ENCODE measurements at places on chromosomes 2 and 18.
A peak's percentile ranks its signal among the peaks of the same experiment; 100 is the strongest.

DNA sequence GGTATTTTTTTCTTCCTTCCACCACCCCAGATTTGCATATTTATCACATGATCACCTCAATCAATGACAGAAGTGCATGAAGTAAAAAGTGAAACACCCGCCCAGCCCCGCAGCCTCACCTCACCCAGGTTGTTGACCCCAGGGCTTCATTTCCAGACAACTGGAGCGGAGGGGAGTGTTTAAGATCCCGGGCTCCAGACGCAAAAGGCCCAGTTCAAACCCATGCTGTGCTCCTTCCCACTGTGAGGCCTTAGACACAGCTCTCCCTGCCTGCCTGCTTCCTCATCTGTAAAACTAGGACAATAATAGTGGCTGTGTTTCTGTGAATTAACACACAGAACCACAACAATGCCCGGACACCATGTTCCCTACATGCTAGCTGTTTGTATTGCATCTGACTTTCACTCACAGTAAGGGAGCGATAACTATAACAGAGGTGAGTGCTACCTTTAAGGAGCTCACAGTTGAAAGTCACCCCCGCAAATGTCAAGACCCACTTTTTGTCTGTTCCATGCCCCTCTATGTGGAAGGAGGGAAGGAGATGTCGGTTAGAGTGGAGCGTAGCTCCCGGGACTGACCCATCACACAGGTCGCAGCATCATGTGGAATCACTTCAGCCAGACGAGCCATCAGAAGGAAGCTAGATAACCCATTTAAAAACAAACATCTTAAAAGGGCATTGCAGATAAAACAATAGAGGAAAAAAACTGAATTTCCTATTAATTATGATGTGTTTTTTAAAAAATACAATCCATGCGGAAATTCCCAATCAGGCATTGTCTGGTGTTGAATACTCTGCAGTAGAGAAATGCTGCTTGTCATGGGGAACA lies 77.5 kb upstream of the DAPL1 start:
- DNase-seq: no peak

- DNase-seq: peak; percentile 62
Observed at GRCh38 chr18:11518788-11519685, 90.4 kb upstream of the SLC35G4 start.

DNA sequence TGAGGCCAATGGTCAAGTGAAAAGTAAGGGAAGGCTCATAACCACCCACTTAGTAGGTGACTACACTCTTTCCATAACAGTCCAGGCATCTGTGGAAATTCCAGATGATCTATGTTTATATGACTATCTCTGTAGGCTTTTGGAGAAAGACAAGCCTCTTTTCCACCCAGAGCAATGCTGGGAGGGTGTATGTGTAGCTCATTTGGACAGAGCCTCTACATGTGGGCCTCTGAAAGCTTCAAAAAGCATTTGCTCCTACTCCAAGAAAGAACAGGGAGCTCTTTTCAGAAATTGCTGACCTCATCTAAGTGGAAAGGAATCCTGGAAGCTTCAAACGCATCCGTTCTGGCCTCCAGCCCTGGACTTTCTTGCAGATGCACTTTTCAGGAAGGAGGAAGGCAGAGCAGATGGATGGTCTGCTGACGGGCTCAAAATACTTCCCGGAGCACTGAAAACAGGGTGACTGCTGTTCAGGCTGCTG lies 308.7 kb downstream of the LRATD1 start:
- no peak for DNase-seq

GRCh38 chr2:45768208-45768607 lies 116.7 kb downstream of the PRKCE start:
- no peak for DNase-seq

- no peak for DNase-seq
Observed at GRCh38 chr2:151114874-151115273, 146.8 kb downstream of the RBM43 start.

DNA sequence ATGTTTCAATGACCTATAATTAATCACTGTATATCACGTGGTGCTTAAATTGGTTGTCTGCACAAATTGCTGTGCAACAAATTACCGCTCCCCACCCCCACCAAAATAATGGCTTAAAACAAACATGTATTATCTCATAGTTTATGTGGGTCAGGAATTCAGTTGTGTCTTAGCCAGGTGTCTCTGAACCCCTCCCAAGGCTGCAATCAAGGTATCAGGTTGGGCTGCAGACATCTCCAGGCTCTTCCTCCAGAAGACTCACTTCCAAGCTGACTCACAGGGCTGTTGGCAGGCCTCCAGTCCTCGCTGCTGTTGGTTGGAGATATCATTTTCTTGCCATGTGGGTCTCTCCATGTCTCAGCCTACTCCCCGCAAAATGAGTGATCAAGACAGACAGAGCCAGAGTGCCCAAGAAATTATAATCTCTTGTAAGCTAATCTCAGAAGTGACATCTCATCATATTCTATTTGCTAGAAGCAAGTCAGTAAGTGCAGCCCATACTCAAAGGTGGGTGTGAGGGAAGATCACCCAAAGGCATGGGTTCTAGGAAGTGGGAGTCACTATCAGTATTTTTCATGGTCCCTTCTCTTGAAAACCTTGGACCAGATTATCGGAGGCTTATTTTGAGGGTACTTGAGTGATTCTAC lies 38.4 kb downstream of the SPC25 start:
- DNase-seq: no peak

DNA sequence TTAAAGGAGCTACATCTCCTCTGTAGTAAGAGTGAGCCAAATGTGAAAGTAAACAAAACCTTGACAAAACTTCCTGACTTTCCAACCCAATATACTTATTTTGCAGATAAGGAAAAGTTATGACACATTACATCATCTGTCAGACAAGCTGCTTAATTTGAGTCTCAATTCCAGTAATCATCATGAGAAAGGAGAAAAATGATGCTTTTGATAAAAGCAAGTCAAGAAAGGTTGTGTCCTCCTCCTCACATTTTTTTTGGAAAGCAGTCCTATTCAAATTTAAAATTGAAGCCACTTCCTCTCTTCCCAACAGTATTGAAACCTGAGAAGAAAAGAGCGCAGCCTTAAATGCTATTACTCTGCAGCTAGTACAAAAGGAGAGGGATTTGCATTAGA lies 519.6 kb downstream of the LRP1B start:
- DNase-seq: no peak

DNA sequence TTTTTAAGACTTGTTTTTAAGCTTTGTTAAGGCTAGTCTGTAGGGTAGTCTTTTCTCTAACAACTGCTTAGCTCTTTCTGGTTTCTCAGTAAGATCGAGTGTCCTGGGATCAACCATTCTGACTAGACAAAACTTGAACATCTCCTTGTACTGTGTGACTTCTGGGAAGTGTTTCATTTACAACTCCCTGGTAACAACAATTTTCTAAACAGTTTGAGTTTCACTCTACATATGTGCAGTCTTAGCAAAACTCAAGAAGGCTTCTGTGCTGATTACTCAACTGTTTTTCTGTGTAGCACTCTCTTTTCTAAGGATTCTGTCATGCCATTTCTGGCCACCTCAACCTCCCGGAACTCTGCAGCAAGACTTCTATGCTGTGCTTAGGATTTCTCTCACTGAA lies 204.5 kb downstream of the KIAA1328 start:
- DNase-seq: no peak

- no peak for DNase-seq
Observed at GRCh38 chr2:234930397-234930796, 21.4 kb upstream of the SH3BP4 start.

DNA sequence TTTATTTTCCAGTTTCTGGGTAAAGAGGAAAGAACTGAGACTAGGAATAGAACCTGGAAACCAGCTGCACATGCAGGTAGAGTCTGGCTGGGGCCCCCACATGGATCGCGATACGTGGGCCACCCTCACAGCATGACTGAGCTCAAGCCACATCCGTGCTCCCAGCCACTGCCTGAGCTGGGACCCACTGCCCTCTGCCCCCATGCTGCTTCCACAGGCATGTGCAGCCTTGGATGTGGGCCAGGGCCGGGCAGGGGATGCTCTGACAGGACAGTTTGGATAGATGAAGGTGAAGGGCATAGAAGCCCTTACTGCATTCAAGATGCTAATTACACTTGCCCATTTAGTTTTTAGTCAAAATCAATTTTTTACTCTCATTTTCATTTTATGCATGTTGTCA lies 321.2 kb downstream of the DCDC2C start:
- DNase-seq: no peak

DNA sequence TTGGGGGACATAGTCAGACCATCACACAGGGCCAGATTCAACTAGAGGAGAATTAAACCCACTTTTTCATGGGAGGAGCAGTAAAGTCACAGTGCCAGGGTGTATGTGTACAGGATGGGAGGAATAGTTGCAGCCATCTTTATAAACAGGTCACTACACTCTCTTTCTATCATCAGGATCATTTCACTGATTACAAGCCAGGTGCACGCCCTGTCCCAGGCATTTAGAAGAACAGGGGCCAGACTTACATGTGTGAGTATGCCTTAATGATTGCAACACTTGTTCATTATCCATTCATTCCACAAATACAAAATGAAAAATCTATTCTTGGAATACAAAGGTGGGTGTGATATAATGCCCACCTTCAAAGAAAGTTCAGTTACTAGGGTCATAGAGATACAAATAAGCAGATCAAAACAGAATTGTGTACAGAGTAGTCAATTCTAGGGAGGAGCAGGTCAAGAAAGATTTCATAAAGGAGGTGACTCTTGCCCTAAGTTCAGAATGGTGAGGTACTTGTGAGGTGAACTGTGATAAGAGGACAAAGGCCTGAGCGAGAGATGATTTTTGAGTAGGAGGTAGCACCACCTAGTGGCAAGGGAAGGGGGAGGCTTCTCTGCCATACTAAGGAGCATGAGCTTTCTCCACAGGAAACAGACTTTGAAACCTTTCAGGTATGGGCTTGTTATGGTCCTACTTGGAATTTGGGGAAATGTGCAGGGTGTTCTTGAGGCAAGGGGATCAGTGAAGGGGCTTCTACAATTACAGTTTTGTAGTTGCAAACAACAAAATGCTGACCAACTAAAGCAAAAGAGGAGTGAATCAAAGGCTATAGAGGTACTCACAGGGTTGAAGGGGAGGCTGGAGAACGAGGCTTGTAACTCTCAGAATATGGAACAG lies 156.3 kb downstream of the SUCLG1 start:
- peak; percentile 57 for DNase-seq

- no peak for DNase-seq
Observed at GRCh38 chr2:52395912-52396311, 1364.0 kb upstream of the NRXN1 start.

DNA sequence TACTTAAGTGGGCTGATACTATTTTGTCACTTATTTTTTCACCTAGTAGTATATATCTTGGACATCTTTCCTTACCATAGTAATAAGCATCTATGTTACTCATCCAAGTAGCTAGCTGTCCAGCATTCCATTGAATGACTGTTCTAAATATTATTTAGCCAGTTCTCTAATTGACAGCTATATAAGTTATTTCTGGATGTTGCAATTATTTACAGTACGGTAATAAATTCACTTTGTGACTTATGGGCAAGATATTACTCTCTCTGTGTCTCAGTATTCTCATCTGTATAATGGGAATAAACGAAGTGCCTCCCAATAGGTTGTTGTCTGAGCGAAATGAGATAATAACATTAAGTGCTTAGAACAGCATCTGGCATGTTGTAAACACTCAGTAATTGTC lies 46.6 kb upstream of the AGAP1 start:
- DNase-seq: no peak

DNA sequence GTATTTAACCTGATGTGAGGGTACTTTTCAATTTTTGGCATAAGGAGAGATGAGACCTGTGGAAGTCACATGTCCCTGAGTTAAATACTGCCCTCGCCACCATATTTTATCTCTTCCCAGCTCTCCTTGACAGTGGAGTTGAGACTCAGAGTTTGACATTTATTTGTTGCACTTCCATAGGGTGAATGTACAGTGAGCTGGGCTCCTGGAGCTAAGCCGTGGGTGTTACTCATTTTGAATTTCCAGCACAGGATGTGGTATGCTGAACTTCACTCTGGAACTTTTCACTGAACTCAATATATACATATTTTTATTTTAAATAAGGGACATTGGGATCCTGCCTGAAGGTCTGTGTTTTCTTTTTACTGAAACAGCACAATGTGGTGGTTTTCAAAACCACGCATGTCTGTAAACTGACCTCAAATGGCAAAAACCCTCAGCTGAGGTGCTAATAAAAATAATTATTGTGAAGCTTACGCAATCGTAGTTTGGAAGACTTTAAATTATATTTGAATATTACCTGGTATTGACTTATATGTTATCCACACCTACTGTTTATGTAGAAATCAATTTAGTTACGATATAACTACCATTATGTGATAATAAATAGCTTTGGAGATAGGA lies 12.1 kb downstream of the RNF144A start:
- no peak for DNase-seq

GRCh38 chr2:23912054-23912453 lies 14.9 kb downstream of the ATAD2B start:
- no peak for DNase-seq

DNA sequence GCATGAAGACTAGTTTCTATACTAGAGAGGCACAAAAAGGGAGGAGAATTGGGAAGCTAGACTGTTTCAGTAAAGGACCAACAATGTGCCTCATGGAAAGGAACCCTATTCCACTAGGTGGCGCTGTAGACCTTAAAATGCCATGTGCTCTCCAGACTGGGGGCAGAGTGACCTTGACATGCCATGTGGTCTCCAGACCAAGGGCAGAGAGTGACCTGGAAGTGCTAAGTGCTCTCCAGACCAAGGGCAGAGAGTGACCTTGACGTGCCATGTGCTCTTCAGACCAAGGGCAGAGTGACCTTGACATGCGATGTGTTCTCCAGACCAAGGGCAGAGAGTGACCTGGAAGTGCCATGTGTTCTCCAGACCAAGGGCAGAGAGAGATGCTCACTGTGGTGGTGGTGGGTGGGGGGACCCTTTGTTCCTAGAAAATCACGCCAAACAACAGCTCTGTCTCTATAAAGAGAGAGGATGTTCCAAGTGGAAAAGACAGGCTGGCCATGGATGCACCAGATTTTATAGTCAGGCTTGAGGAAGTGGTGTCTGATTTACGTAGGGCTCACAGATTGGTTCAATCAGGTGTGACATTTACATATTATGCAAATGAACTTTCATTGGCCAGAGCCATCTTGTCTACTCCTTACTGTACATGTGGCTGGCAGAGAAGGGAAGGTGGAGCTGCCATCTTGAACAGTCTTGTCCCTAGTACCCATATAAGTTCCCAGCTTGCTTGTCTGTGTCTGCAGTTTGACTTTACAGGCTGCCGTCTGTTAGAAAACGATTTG lies 344.0 kb upstream of the DDX18 start:
- DNase-seq: peak; percentile 39

GRCh38 chr2:223989206-223989855 lies 32.1 kb downstream of the MRPL44 start:
- no peak for DNase-seq

DNA sequence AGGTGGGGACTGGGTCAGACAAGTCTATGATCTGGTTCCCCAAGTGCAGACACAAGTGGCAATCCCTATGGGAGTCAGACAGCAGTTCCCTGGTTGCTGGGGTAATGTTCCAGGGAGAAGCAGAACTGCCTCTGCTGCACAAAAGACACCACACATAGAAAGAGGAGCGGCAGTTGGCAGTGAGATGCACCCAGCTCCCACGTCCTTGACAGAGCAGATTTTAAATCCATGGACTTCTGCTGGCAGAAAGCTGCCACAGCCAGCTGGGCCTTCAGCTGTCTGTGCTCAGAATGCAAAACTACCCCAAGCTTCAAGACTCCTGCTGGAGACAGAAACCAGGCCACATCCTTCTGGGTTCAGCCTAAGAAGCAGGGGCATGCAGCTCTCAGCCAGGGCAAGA lies 147.2 kb downstream of the ETAA1 start:
- DNase-seq: no peak

- no peak for DNase-seq
Observed at GRCh38 chr2:118687192-118687591, 160.3 kb downstream of the EN1 start.

GRCh38 chr2:39433586-39434195 lies 3.4 kb downstream of the MAP4K3 start:
- DNase-seq: no peak

All from activated CD4-positive, alpha-beta T cell treated with anti-CD3 and anti-CD28 coated beads, Interleukin-2, Interleukin-4, amounts not matched to agents 100 ng/mL and 50 ng/mL, durations not matched to agents 16 hours and 8 hours (primary cell).